ENCODE measurements at places on chromosomes 6 and 20. TPM values are rescaled to one million over a fixed set of nuclear protein-coding genes. Genes with fewer than 3 reads are reported as not detected.

The ACTL10 gene
- 0.25 TPM for polyA plus RNA-seq

The TBC1D22B gene
- polyA plus RNA-seq: 5.3 TPM

The PTPRT gene
- not detected for polyA plus RNA-seq

The GOPC gene
- polyA plus RNA-seq: 31.4 TPM

The EPHA7 gene
- under 0.01 TPM for polyA plus RNA-seq

The HTR1B gene
- 0.63 TPM for polyA plus RNA-seq

The RFX6 gene
- not detected for polyA plus RNA-seq

The TFAP2D gene
- not detected for polyA plus RNA-seq

The PERP gene
- polyA plus RNA-seq: not detected

The ERVFRD-1 gene
- not detected for polyA plus RNA-seq

The OOEP gene
- polyA plus RNA-seq: not detected

The SLC4A11 gene
- polyA plus RNA-seq: 1.6 TPM

The BACH2 gene
- polyA plus RNA-seq: 0.46 TPM

The ABCC10 gene
- polyA plus RNA-seq: 21.5 TPM

The CASP8AP2 gene
- polyA plus RNA-seq: 2.8 TPM

The PPIL6 gene
- polyA plus RNA-seq: 1.1 TPM

The TGM3 gene
- polyA plus RNA-seq: not detected

The TGM2 gene
- 676 TPM for polyA plus RNA-seq

The HTR1E gene
- 0.02 TPM for polyA plus RNA-seq

The BNIP5 gene
- polyA plus RNA-seq: not detected

The FILIP1 gene
- polyA plus RNA-seq: 0.03 TPM

The LRP11 gene
- 29.5 TPM for polyA plus RNA-seq

The VSTM2L gene
- 5.1 TPM for polyA plus RNA-seq

The LTA gene
- not detected for polyA plus RNA-seq

The TM9SF4 gene
- polyA plus RNA-seq: 67.8 TPM

The WFDC12 gene
- not detected for polyA plus RNA-seq

The COL9A3 gene
- 1.3 TPM for polyA plus RNA-seq

The POU3F2 gene
- polyA plus RNA-seq: 1.0 TPM

The EGFL8 gene
- 7.7 TPM for polyA plus RNA-seq

The OR12D3 gene
- polyA plus RNA-seq: not detected

The BANF2 gene
- polyA plus RNA-seq: not detected

The SPATS1 gene
- not detected for polyA plus RNA-seq

The C6orf58 gene
- polyA plus RNA-seq: 0.07 TPM

The ATF6B gene
- polyA plus RNA-seq: 73.0 TPM

The LGSN gene
- not detected for polyA plus RNA-seq

The PRR18 gene
- polyA plus RNA-seq: not detected

The PAX1 gene
- polyA plus RNA-seq: not detected
